OCI-LY7 (cell line): ENCODE measurements at places on chromosomes 16 and 17. TPM values are rescaled to one million over a fixed set of nuclear protein-coding genes. Genes with fewer than 3 reads are reported as not detected.
A peak's percentile ranks its signal among the peaks of the same experiment; 100 is the strongest.

Gene SLFN14
- total RNA-seq: not detected in 2 replicates

Gene PPP1R1B
- total RNA-seq: not detected in 2 replicates

Gene KRT15
- not detected in 2 replicates for total RNA-seq

Gene ABCC11
- total RNA-seq: 0.10 TPM in 1 of 2 replicates, not detected in the other

Gene CLDN7
- total RNA-seq: 0.32 and 0.65 TPM in 2 replicates

Gene COPZ2
- total RNA-seq: 1.4 and 1.7 TPM in 2 replicates

Gene ACSM5
- total RNA-seq: not detected in 2 replicates

Gene PCGF2
- 40.0 and 47.3 TPM in 2 replicates for total RNA-seq

Gene CSHL1
- not detected in 2 replicates for total RNA-seq

GRCh38 chr17:32519228-32520103, 32.7 kb downstream of the CDK5R1 start:
- no peak for DNase-seq

DNA sequence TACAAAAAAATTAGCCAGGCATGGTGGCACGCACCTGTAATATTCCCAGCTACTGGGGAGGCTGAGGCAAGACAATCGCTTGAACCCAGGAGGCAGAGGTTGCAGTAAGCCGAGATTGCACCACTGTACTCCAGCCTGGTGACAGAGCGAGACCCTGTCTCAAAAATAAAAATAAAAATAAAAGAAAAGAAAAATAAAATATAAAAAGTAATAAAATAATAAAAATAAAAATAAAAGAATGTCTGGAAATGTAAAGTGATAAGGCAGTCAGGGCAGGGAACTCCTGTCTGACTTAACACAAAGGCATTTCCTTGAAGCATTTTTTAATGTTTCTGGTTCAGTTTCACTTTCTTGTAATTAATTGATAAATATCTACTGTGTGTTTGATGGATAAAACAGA, 34.7 kb upstream of the DNAJA2 start:
- DNase-seq: no peak

DNA sequence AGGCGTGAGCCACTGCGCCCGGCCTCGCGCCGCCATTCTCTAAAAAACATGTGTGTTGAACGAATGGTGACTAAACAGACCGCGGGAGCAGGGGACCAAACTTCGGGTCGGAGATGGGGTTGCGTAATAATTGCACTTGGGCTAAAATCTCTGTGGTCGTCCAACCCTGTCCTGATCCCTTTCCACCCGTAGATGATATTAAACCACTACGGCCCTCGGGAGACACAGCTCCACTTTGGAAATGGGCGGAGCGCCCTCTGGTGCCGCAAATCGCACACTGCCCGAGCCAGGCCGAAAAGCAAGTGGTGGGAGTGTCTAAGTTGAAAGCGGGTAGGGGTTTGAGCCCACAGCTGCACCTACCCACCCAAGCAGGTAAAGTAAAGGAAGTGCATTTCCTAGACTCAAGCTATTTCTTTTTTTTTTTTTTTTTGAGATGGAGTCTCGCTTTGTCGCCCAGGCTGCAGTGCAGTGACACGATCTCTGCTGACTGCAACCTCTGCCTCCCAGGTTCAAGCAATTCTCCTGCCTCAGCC, 17.0 kb downstream of the CAVIN1 start:
- peak; percentile 79 for DNase-seq

DNA sequence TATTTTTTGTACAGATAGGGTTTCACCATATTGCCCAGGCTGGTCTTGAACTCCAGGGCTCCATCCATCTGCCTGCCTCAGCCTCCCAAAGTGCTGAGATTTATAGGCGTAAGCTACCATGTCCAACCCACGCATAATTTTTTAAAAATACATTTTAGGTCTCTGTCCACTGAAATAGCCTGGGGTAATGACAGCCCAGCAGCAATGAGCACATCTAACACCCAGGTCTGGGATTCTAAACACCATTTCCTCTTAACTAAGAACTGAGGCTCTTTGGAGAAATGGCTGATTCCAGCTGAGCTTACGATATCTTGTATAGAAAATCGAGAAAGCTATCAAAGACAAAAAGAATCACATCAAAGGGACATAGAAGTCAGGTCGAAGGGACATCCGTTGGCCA, 245.3 kb downstream of the PARN start:
- DNase-seq: no peak

DNA sequence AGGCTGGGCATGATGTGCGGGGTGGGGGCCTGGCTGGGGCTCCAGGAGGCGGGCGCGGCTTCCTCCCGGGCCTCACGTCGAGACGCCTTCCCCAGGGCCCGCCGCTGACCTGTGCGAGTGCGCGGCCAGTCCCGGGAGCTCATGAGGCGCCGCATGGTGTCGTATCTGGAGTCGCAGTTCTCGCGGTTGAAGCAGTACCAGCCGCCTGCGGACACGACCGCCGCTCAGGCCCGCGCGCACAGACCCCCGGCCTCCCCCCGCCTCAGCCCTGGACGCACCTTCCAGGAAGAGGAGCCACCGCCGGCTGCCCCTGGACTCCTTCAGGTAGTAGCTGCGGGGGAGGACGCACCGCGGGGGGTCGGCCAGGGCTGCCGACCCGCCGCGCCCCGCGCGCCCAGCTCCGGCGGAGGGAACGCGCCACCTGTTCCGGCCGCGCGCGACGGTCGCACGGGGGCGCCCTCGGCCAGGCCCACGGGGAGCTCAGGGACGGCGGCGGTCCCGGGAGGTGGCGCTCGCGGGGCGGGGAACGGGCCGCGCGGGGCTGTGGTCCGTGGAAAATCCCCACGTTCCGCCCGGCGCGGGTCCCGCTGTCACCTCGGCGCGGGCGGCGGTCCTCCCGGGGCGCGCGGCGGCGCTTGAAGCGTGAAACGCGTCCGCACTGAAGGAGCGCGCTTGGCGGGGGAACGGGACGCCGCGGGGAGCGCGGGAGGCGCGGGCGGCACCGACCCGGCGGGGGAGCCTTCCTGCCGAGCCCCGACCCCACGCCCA, 1.4 kb downstream of the NOTUM start:
- peak; percentile 83 for DNase-seq

GRCh38 chr17:73485130-73485529, 159.1 kb downstream of the SDK2 start:
- no peak for DNase-seq

DNA sequence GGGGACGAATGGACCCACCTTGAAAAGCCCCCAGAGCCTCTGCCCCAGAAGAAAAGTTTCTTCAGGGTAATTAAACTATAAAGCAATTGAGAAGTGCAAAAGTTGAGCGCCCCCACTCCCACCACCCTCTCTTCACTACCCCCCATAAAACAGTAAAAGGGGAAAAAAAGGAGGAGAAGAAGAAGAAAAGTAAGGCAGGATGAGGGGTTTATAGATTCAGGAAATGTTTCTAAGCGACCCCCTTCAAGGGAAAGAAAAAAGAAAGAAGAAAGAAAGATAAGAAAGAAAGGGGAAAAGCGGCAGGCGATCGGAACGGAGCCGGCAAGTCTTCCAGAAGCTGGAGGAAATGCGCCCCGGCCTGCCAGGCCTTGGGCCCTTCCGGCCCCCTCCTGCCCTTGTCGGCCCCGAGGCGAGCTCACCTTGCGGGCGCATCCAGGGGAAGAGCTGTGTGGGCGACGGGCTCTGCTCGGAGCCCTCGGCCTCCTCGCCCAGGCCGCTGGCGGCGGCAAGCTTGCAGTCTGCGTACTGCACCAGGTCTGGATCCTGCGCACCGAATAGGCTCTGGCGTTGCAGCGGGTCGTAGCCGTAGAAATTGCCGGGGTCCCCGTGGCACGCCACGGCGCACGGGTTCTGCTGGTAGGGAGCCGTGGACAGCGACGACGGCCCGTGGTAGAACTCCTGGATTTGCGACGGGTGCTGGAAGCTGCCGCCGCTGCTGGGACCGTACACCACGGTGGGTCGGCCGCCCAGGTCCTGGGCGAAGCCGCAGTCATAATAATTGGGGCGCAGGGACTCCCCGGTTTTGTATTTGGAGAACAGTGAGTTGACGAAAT, 1.0 kb downstream of the HOXB8 start:
- no peak for DNase-seq

- DNase-seq: no peak
Measured at GRCh38 chr17:18129041-18129502, 20.5 kb downstream of the MYO15A start.

DNA sequence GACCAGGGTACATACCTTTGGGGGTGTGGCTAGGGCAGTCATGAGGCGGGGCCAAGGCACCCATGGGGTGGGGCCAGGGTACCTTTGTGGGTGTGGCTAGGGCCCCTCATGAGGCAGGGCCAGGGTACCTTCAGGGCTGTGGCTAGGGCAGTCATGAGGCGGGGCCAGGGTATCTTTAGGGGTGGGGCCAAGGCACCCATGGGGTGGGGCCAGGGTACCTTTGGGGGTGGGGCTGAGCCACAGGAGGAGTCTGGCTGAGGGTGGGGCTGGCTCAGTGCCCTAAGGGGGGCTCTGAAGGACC, 3.5 kb downstream of the GNG13 start:
- DNase-seq: peak; percentile 55

GRCh38 chr16:65469116-65469515, 347.3 kb upstream of the CDH11 start:
- DNase-seq: no peak

- DNase-seq: no peak
Measured at GRCh38 chr17:7550344-7550743, 1.5 kb downstream of the TNFSF12 start.

GRCh38 chr17:7383742-7384488, 3.0 kb downstream of the TNK1 start:
- peak; percentile 72 for DNase-seq

GRCh38 chr17:30864636-30865035, 32.9 kb downstream of the ATAD5 start:
- no peak for DNase-seq

DNA sequence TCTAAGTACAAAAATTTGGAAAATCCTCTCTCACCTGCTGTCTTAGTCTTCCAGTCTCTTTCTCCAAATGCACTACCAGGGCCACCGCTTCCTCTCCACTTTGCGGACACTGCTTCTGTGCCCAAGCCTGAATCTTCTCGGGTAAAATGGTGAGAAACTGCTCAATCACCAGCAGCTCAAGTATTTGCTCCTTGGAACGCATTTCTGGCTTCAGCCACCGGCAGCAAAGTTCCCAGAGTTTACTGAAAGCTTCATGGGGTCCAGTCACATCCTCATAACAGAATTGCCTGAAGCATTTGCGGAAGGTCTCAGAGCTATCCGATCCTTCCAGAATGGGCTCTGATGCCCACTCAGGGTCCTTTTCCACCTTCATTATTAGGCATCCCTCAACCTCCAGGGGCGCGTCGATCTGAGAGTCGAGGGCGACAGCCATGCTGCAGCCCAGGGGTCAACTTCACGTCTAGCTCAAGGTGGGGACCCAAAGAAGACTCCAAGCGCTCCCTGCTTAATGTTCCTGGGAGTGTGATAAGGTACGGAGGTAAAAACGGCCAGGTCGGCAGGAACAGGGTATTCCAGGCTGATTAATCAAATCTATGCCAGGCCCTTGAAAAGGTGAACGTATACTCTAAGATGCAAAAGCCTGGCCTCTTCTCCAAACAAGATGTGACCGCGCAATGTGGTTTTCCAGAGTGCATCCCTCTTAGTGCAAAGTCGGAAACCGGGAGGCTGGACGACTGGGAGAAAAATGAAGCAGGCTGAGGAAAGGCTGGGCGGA, 763 bp downstream of the ZKSCAN2 start:
- peak; percentile 34 for DNase-seq

GRCh38 chr17:72120642-72121163, at the start of gene SOX9:
TSS of gene SOX9 (plus strand) at chr17:72121020. CDS start at chr17:72121392, 372 bp downstream.
- DNase-seq: no peak

- DNase-seq: peak; percentile 65
Measured at GRCh38 chr16:85084841-85085510, 27.3 kb downstream of the CIBAR2 start.

- DNase-seq: no peak
Measured at GRCh38 chr16:86771506-86772460, 193.4 kb downstream of the FOXL1 start.

DNA sequence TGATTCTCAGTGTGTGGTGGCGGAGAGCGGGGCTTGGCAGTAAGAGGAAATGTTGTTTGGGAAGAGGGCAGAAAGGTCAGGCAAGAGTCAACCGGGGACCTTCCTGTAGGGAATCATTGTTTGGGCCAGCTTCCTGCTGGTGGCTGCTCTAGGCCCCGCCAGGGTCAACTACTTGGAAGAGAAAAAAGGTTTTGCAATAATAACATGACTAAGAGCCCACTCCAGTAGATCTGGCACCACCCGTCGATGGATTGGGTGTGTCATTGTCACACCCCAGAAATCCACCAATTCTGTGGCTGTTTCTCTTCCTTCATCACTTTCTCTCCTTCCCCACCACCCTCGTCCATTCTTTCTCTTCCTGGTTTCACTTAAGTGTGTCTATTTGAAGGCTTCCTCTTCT, 4.2 kb upstream of the KRT24 start:
- no peak for DNase-seq

DNA sequence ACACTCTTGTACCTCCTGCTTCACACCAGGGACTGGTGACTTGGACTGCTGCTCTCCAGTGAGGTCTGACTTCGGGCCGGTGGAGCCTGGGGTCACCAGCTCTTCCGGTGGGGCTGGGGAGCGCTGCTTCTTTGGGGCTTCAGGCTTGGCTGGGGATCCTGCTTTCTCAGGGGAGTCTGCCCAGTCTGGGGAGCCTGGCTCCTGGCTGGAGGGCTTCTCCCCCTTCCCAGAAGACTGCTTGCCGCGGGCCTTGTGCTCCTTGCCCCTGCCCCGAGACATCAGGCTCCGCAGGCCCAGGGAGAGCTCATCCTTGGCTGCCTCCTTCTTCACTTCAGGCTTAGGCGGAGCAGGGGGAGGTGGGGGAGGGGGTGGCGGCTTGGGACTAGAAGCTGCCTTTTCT, 52.4 kb downstream of the MYO18A start:
- DNase-seq: no peak

DNA sequence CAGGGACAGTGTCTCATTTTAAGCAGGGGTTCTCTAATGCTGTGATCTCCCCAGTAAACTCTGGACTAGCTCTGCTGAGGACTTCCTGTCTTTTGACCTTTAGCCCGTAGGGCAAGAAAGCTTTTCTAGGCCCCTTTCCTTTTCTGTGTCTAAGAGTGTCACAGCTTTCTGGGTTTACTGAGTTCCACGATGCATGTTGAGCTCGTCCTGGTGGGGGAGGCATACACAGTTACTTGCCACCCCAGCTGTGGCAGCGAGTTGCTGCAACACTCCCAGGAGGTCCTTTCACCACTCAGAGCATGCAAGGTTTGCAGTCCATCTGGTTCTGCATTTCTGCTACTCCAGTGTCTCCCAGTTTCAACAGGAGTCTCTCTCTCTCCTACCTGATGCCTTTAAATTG, 23.7 kb downstream of the NOD2 start:
- no peak for DNase-seq

- no peak for DNase-seq
Measured at GRCh38 chr16:56493126-56493525, 26.7 kb downstream of the BBS2 start.
